Smooth muscle cell of bladder (primary cell): ENCODE measurements at places on chromosomes 2 and 18. TPM values are rescaled to one million over a fixed set of nuclear protein-coding genes. Genes with fewer than 3 reads are reported as not detected.

The REG3G gene
- not detected in 2 replicates for total RNA-seq

The GLI2 gene
- total RNA-seq: 6.4 and 11.3 TPM in 2 replicates

The LYG2 gene
- total RNA-seq: not detected in 2 replicates

The IL1R2 gene
- 1.1 and 1.7 TPM in 2 replicates for total RNA-seq

The MAPK4 gene
- total RNA-seq: 0.09 TPM in 1 of 2 replicates, not detected in the other

The MPP4 gene
- 0.65 and 1.1 TPM in 2 replicates for total RNA-seq

The AKAIN1 gene
- total RNA-seq: not detected in 2 replicates

The SCN2A gene
- 0.43 and 3.0 TPM in 2 replicates for total RNA-seq

The DSEL gene
- total RNA-seq: 43.2 and 60.6 TPM in 2 replicates

The CPO gene
- total RNA-seq: 0.09 TPM in 1 of 2 replicates, not detected in the other

The KCNJ3 gene
- total RNA-seq: not detected in 2 replicates

The MYOM1 gene
- 1.3 and 2.5 TPM in 2 replicates for total RNA-seq

The LIPG gene
- total RNA-seq: 12.4 and 19.8 TPM in 2 replicates

The SERPINB11 gene
- total RNA-seq: not detected in 2 replicates

The CDCA7 gene
- 0.43 and 0.55 TPM in 2 replicates for total RNA-seq

The GDF7 gene
- 0.09 and 0.14 TPM in 2 replicates for total RNA-seq

The SCG2 gene
- 2.1 and 3.3 TPM in 2 replicates for total RNA-seq

The RASGRP3 gene
- 0.71 and 1.2 TPM in 2 replicates for total RNA-seq

The SCN9A gene
- 7.8 and 11.6 TPM in 2 replicates for total RNA-seq

The RSAD2 gene
- 0.14 and 0.55 TPM in 2 replicates for total RNA-seq

The CFAP221 gene
- total RNA-seq: not detected in 2 replicates

The OTOF gene
- total RNA-seq: under 0.01 and 0.14 TPM in 2 replicates

The VAMP5 gene
- 32.8 and 39.0 TPM in 2 replicates for total RNA-seq
